ENCODE measurements at places on chromosomes 3 and 15.
A peak's percentile ranks its signal among the peaks of the same experiment; 100 is the strongest.

DNA sequence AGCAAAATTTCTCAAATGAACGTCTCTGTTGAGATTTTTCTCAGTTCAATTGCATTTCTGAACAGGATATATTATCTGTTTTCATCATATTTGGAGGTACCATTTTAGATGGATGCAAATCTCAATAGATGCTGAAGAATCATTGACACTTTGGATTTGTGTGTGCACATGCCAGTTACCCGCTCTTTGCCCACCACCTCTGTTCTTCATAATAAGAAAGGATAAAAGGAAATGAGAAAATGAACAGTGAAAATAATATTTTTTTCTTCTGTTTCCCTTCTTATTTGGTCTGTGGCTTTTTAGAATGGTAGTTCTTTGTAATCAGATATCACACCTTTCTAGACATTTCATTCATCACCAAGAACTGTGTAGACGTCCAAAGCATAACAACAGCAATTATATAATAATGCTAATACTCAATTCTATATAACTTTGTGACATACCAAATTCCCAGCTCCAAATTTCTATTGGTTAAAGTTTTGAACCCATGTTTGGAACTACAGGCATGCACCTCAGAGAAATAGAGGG, 256.7 kb upstream of the SATB1 start:
- no peak for DNase-seq

- DNase-seq, result no peak
Measured at GRCh38 chr3:39349080-39349479, 19.6 kb downstream of the CCR8 start.

DNA sequence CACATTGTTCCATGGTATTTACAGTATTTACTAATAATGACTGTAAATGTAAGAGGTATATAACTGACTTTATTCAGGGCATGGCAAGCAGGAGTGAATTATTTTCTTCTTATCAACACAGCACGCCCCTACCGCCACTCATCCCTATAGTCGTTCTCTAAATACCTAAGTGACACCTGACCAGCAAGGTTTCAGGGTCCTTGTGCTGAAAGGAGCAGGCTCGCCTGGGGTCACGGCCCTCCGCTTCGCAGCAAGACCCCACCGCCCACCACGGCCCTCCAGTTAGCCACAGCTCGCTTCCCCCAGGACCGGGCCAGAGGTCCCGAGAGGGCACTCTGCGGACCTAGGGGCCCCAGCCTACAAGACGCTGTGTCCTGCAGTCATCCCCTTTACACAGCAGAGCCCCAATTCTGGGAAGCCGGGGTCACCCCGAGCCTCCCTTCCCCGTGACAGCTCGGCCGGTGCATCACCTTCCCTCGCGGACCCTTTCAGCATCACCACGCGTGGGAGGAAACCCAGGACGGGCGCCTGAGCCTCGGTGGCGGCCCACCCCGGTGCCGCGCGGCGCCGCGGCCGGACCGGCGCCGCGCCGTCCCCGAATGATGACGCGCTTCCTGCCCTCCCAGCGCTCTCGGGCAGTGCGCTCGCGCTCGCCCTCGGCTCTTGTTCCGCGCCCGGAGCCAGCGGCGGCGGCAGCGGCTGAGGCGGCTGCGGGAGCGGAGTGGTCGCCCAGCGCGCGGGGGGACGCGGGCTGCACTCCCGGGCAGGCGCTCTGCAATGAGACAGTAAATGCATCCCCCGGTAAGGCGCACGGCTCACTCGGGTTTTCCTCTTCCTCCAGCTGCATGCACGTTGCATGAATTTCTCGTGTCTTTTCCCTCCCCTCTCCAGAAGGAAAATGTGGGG, 225.1 kb upstream of the C2CD4B start:
- peak; percentile 94 for DNase-seq

DNA sequence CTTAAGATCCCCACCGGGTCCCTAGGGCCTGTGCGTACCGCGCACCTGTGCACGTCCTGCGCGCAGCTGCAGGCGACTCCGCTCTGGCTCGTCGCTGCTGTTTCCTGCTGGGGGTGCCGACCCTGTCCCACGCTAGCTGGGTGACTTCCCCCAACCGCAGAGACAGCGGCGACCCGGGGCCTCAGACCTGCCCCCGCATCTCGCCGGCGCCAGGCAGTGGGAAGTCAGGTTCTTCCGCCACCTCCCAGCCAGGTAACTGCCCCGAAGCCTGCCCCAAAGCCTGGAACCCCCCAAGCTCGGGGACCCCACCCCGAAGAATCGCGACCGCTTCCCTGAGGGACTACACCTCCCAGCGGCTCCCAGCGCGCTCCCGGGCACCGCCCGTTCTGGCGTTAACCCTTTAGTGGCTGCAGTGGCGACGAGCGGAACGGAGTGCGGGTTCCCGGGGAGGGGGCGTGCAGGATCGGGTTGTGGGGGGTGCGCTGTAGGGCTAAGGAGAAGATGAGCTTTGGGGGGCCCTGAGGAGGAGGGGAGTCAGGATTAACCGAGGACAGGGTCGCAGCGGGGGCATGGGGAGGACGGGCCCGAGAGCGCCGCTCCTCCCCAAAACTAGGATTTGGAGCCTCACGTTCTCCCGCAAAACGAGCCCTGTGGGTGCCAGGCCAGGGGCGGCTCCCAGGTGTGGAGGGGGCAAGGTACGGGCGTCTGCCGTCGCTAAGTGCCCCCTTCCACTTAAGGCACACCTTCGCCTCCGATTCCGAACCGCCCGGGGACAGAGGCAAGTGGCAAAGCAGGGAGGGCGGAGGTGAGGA, 589 bp downstream of the NEIL1 start:
- peak; percentile 87 for DNase-seq

GRCh38 chr3:170709046-170709445, 123.2 kb upstream of the SLC7A14 start:
- no peak for DNase-seq

DNA sequence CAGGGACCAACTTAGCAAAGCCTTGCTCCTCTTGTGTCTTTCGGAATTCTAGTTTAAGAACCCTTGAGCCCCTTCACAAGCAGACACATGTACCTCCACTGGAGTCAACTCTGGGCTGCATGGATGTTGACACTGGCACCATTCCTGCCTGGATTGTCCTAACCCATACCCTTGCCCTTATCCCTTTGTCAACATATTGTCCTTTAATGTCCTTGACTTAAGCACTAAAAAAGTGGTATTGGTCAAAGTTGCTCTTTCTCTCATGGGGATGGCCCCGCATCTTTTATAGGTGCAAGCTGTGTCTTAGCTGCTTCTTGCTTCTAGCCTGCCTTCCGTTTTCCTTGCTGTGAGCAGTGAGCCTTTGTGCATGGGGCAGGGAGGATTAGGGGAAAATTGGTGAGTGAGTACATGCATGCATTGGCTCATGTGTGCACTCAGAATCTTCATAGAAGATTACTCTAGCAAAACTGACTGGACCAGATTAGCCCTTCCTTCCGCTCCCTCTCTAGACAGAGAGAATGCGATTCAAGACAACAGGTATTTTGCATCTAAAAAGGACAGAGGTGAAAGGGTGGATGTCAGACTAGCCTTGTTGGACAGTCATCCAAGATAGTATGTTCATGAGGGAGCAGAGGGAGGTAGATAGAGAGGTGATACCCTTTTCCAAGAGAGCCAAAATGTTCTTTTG, 42.4 kb downstream of the TGFBR2 start:
- no peak for DNase-seq

DNA sequence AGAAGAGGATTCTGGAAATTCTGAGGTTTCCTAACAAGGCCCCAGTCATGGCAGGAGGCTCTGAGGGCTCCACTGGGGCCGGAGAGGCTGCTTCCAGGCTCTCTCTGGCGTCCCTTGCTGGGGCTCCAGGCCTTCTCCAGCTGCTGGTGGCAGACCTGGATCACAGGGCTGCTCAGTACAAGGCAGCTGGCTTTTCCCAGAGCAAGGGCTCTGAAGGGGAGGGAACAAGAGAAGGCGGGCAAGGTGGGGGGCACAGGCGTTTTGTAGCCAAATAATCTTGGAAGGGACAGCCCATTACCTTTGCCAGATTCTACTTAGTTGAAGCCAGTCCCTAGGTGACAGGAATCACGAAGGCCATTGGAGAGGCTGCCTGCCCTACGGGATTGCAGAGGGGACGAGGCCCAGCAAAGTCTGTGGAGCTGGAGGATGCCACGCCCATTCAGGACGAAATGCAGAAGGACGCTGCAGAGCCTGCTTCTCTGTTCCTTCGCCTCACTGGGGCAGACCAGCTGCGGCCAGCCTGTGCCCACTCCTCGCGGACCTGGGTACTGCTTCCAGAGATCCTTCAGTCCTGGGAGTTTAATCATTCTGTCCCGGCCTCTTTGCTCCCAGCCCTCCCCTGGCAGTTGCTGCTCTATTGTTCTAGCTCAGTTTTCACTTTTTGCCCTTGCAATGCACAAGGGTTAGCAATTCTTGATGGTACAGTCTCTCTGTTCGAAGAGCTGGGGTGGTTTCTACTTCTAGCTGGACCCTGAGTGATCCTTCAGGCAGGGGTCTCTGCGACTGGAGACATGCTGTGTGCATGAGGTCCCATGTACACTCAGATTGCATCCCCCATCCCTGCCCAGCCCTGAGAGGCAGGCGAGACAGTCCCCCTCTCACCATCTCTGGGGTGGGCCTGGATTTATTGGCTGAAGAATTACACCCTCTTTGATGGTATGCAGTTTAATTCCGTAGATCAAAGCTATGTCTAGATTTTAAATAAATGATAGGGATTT, 149.3 kb upstream of the MEF2A start:
- DNase-seq, result peak; percentile 4

GRCh38 chr15:100340721-100341238, 995 bp downstream of the ADAMTS17 start:
- DNase-seq, result peak; percentile 48

DNA sequence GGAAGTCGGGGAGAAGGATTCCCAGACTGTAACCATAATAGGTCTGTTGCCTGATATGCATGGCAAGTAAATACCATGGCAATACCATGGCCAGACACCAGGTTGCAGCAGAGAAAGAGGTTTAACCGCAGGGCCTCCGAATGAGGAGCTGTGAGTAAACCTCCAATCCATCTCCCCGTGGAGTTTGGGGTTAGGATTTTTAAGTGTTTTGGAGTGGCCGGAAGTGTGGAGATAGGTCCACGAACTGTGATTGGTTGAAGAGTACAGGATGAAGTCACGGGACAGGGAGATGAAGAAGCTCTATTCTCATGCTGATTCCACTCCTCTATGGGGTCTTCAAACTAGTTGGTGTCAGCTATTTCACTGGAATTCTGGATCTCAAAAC, 127.9 kb downstream of the ST8SIA2 start:
- DNase-seq, result peak; percentile 64

GRCh38 chr15:95883064-95883463, 447.4 kb upstream of the NR2F2 start:
- DNase-seq, result no peak

DNA sequence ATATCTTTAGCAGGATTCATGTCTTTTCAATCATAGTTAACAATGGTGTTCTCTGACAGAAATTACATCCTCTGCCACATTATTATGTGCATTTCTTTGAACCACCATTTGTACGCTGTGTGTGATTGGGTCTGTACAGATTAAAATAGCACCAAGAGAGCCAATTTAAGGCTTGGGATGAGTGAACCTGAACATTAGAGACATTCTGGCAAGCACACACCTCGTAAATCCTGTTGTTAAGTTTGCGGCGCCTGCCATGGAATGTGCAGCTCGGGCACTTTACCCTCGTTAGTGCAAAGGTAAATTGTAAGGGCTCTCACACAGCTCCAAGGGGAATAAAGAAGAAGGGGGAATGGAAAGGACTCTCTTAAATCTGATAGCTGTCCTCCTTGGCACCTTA, 482.4 kb upstream of the DPPA4 start:
- no peak for DNase-seq

DNA sequence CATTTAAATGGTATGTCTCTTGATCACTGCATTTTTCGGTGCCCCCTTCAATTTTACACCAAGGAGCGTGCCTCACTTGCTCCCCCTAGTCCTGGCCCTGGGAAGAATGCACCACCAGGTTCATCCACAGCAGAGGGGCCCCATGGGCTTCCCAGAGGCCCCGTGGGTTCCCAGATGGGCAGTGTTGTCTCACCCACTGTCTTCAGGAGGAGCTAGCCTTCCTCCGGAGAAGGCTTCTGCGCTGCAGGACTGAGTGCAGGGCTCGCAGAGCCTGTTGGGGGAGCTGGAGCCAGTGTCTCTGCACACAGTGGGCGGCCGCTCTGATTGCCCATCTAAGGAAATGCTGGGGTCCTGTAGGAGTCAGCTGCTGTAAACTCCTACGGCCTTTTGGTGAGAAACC, 45.9 kb downstream of the POLR2M start:
- no peak for DNase-seq

GRCh38 chr3:127970966-127971592, 56.0 kb downstream of the KBTBD12 start:
- peak; percentile 51 for DNase-seq

All from SK-N-SH (cell line).